ENCODE measurements at places on chromosomes 6 and 20.
A peak's percentile ranks its signal among the peaks of the same experiment; 100 is the strongest.

- DNase-seq: no peak
Observed at GRCh38 chr20:35292504-35293285, 470 bp upstream of the FAM83C start.

DNA sequence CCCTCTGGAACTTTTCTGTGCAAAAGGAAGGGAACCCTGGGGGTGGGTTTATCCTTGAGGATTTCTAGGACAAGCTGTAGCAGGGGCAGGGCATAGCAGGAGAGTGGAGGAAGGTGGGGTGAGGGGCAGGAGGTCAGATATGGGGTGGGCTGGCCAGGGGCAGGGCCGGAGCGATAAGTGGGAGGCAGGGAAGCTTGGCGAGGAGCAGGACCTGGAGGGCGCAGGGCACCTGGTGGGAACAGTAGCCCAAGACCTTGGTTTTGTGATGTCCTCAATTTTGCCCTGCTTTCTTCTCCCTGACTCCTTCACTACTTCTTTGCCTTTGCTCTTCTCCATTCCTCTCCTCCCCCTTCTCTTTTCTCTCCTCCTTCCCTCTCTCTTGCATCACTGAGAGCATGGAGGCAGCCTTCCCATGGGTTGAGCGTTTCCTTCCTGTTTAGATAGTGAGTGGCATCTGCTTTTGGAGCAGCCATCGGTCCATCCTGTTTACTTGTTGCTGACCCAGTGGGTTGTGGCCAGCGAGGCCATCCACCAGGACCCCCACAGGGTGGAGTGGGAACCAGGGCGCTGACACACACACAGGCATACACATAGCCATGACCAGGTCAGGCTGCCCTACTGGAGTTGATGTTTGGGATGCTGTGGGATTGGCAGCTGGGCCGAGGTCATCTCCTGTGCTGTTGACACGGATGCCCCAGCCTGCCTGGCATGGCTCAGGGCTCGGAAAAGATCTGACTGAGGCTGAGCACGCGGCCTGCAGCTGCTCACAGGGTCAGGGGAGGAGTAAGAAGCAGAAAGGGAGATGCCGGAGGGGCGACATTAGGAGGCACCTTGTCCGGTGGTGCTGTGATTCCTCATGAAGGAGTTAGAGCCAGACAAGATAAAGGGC lies 121.0 kb upstream of the RNF24 start:
- no peak for DNase-seq

- DNase-seq: peak; percentile 66
Observed at GRCh38 chr6:161232010-161232409, 41.9 kb downstream of the AGPAT4 start.

- no peak for DNase-seq
Observed at GRCh38 chr6:112761740-112762139, 414.6 kb downstream of the RFPL4B start.

DNA sequence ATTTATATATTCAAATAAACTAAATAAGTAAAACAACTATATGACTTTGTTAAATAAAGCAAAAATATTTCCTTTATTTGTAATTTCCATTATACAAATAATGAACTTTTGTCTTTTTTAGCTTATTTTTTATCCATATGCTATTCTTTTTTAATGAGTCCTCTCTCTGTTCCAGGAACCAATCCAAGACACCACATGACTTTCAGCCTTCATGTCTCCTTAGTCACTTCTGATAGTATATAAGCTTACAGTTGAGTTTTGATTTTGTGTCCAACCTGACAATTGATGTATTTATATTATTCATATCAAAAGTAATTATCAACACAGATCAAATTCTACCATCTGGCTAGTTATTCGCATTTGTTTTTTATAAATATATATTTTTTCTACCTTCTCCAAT lies 582.3 kb upstream of the GJE1 start:
- no peak for DNase-seq

DNA sequence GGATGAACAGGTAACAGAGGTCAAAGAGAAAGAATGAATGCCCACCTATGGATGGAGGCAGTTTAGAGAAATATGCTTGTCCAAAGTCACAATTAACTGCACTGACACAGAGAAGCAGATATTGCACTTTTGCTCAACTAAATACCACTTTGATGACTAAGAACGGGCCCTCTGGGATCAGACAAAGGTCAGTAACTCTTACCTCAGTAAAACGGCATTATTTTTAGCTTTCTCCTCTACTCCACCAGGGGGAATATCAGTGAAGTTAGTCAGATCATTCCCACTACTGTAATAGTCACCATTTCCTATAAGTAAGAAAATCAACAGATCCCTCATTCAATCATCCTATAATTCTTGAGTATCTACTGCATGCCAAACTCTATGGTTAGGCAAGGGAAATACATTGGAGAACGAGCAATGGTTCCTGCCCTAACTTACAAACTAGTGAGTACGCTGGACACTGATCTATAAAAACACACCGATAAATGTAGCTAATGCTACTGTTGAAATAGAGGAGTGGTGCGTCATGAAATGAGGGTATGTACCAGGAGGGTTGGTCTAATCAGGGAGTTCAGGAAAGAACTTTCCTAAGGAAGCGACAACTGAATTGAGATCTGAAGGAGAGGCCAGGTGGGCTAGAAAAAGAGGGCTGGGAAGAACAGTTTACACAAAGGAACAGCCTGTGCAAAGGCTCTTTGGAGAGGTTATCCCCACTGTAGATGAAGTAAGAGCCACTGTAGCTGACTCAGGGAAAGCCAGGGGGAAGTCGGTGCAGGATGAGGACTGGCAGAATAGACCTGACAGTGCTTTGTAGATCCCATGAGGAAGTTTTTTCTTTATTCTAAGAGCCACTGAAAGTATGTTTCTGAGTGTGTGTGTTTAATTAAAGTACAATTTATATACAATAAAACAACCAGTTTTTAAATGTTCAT lies 9.2 kb downstream of the ECI2 start:
- DNase-seq: peak; percentile 74

DNA sequence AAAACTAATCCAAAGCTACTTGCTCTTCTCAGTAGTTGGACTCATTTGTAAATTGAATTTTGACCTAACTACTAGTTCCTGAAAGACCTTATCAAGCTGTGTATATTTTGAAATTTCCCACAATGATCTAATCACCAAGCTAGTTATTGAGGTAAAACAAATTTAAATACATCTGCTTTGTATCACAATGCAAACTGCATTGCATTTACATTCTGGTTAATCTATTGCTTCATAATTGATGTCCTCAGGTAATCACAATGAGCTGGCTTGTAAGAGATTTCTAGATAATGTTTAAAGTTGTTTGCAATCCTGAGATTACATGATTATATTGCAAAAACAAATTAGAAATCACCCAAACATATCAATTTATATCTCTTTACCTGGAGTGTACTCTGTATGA lies 848.8 kb downstream of the HACE1 start:
- DNase-seq: no peak

DNA sequence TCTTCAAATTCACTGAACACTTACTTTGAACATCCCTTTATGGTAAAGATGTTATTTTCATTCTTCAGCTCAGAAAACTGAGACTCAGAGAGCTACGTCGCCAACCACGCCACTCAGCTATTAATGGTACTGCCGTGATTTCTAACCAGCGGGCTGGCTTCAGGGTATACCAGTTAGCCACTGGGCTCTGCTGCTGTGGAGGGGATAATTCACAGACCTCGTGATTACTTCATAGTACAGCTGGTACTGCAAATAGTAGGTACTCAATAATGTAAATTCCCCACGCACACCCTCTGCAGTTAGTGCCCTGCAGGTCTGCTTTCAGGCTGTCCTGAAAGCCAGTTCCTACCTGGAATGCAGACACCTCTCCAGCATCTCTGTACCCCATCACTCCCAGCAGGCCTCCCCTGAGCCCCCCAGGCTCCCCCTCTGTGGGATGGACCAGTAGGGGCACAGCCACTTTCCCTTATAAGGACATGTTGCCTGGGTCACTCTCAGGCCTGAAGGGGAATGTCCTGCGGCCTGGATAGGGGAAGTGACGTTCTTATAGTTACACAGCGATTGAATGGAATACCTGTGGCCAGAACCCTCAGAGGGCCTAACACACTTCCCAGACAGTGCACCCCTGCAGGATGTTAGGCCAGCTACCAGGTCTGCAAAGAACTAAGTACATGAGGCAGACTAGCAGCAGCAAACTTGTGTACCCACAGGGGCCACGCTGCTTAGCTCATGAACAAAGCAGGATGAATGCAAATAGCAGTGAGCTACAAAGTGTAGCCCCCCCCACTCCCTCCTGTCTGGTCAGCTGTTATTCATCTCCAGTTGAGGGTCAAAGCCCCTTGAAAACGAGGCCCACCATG lies 1.3 kb upstream of the OCSTAMP start:
- DNase-seq: no peak

DNA sequence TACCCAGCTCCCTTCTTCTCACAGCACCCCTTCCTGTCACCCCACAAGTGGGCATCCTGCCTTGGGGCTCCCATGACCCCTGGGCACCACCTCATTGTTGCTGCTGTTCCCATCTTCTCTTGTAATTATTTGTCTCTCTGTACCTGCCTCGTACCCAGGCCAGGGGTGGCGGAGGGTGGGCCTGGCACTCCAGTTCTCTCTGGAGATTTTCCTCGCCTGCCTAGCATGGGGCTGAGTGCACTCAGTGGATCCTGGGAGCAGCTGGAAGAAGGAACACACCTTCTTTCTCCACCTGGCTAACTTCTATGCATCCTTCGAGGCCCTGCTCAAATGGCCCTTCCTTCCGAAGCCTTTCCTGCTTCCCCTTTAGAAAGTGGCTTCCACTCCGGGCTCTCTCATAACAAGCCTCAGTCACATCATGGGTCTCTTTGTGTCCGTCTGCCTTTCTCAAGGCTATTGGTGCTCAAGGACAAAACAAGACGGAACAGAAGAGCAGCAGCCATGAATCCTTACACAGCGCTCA lies 79.2 kb downstream of the SRC start:
- no peak for DNase-seq

- no peak for DNase-seq
Observed at GRCh38 chr6:26576929-26577719, 19.6 kb upstream of the ABT1 start.

All from epithelial cell of proximal tubule (primary cell).